ENCODE measurements at places on chromosomes 4 and X. TPM values are rescaled to one million over a fixed set of nuclear protein-coding genes. Genes with fewer than 3 reads are reported as not detected.

GRCh38 chrX:30910124-30910860 lies 21.2 kb upstream of the TAB3 start:
- H3K4me3 ChIP-seq = no peak overlapping the region
- no peaks in the 10 kb centered on the region for H3K36me3 ChIP-seq
- peak; percentile 65 for DNase-seq
- H3K27ac ChIP-seq = peak overlapping the region; percentile 65

PDCL2 gene
- total RNA-seq = 1.2 TPM

- H3K27ac ChIP-seq = no peak overlapping the region
- no peaks in the 10 kb centered on the region for H3K4me1 ChIP-seq
- H3K36me3 ChIP-seq = no peaks in the 10 kb centered on the region
- H3K27me3 ChIP-seq = no peaks in the 10 kb centered on the region
- peak; percentile 50 for DNase-seq
Measured at GRCh38 chrX:67780694-67781109, 236.9 kb downstream of the AR start.

DNA sequence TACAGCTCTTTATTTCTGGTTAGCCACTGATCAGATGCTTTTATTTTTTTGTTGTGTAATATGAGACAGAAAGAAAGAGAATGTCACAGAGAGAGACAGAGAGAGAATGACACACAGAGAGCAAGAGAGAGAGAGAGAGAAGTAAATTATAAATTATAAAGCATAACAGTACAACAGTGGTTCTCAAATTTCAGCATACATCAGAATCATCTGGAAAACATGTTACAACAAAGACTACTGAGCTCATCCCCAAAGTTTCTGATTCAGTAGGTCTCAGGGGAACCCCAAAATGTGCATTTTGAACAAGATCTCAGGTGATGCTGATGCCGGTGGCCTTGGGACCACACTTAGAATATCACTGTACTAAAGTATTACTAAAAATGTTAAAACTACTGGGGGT lies 245.8 kb upstream of the DIAPH2 start:
- H3K4me3 ChIP-seq = no peak overlapping the region
- no peaks in the 10 kb centered on the region for H3K27me3 ChIP-seq
- H3K27ac ChIP-seq = no peak overlapping the region
- no peaks in the 10 kb centered on the region for H3K4me1 ChIP-seq

DNA sequence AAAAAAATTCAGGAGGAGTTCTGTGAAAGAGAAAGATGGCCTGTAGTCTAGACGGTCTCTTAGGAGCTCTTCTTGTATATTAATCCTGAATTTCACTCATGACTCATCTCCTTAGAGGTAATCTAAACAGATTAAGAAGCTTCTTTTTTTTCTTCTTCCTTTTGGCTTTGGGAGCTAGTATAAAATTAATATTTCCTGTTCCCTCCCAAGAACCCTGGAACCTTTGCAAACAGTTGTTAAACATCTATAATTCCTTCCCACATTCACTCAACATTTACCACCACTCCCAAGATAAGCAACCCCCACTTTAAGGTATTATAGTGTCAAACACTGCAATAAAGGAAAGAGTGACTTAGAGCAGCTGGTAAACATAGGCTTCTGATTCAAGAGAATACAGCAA lies 146.4 kb upstream of the EDNRA start:
- no peak overlapping the region for H3K27ac ChIP-seq
- no peaks in the 10 kb centered on the region for H3K36me3 ChIP-seq
- no peaks in the 10 kb centered on the region for H3K4me1 ChIP-seq

DNA sequence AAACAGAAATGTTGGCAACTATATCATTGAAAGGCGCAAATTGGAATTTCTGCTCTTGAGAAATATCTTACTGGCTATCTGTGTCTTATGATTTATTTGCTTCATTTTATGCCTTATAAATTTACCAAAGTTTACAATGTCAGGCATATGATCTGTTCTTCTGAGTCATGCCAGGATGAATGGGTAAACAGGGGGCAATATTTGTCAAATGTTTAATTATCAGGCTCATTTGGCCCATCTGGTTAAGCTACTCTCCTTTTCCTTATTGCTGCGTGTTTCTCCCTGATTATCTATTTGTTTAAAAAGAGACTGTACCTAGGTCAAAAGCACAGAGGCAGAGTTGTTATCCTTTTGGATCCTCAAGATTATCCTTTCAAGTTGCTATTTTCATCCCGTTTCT lies 903.8 kb upstream of the PCDH10 start:
- no peaks in the 10 kb centered on the region for H3K27me3 ChIP-seq
- no peak for DNase-seq
- H3K4me1 ChIP-seq = no peaks in the 10 kb centered on the region
- no peak overlapping the region for H3K4me3 ChIP-seq
- no peak overlapping the region for H3K27ac ChIP-seq

- DNase-seq = no peak
- no peak overlapping the region for H3K4me3 ChIP-seq
- no peaks in the 10 kb centered on the region for H3K4me1 ChIP-seq
- no peak overlapping the region for H3K27ac ChIP-seq
- H3K27me3 ChIP-seq = peaks cover under 1% of the 10 kb centered on the region
- no peaks in the 10 kb centered on the region for H3K36me3 ChIP-seq
Measured at GRCh38 chrX:120740072-120740471, 110.2 kb upstream of the C1GALT1C1 start.

GPRASP2 gene
- total RNA-seq = 2.2 TPM

DNA sequence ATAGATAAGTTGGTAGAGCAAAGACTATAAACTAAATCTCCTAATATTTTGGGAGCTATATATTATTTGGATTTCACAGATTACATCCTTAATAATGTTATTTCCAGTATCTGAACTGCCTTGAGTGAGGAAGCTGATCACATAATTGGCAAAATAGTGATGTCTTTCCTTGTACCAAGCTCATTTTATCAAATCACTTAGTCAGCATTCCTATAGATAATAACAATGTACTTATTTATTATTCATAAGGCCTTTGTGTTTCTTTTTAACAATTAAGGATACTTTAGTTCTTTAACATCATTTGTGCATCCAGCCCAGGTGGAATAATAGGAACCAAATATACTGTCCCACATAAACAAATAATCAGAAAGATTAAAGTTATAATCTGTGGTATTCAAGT lies 1093.6 kb downstream of the PCDH18 start:
- no peak overlapping the region for H3K27ac ChIP-seq
- H3K4me3 ChIP-seq = no peak overlapping the region
- DNase-seq = no peak
- H3K36me3 ChIP-seq = no peaks in the 10 kb centered on the region

GRCh38 chr4:24956091-24956490 lies 43.2 kb upstream of the CCDC149 start:
- no peaks in the 10 kb centered on the region for H3K36me3 ChIP-seq
- no peak overlapping the region for H3K27ac ChIP-seq
- no peak for DNase-seq
- H3K4me3 ChIP-seq = no peak overlapping the region
- no peaks in the 10 kb centered on the region for H3K27me3 ChIP-seq

ARMCX4 gene
- total RNA-seq = 0.04 TPM

DNA sequence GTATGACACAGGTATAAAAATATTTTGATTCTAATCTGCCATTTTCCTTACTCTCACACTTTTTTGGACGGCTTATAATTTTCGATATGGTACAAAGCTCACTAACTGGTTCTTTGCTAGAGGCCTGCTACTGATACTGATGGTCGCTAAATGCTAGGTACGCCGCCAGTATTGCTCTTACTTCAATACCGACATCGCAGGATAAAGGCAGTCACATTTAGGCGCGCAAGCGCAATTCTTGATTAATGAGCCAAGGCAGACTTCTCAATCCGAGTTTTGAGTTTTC lies 557 bp upstream of the USP38 start:
- no peaks in the 10 kb centered on the region for H3K4me1 ChIP-seq
- DNase-seq = peak; percentile 14

TLR10 gene
- total RNA-seq = not detected

DNA sequence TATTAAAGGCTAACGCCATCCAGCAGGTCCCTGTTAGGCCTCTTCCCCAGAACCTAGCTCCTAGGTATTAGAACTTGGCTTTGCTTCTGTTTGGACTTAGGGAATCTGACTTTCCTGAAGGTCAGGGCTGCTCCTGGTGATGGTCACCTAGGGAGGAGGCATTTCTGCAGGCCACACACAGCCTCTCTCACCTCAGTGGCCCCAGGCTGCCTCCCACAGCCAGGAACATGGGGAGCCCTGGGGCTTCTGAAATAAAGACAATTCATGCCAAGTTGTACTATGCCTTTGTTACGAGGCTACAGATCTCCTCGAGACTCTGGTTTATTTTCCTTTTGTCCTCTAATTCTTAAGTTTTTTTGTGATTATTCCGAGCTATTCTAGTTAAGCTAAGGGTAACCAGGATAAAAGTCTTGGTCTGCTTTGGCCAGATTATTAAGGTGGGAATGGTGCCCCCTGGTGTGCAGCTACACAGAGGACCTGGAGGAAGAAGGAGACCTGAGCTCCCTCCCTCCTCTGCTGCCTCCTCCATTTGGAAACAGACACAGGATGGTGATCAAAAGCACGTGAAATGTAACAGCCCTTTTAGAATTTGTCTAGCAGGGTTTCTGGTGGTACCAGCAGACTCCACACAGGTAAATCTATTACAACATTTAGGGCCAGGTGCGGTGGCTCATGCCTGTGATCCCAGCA lies 131.0 kb downstream of the DCLK2 start:
- DNase-seq = peak; percentile 55
- H3K27ac ChIP-seq = no peak overlapping the region
- peaks cover 6% of the 10 kb centered on the region for H3K27me3 ChIP-seq
- H3K4me3 ChIP-seq = no peak overlapping the region
- no peaks in the 10 kb centered on the region for H3K36me3 ChIP-seq

DNA sequence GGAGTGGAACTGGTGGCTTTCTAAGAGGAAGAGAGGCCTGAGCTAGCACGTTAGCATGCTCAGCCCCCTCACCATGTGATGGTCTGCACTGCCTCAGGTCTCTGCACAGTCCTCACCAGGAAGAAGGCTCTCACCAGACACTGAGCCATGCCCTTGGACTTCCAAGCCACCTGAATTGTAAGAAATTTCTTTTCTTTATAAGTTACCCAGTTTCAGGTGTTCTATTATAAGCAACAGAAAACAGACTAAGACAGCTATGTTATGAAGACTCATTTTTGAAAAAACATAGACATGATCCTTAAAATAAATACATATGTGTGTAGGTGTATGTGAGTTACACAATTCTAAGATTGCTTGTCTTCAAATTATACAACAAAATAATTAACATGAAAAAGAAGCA lies 74.7 kb downstream of the CEP44 start:
- H3K27ac ChIP-seq = no peak overlapping the region
- DNase-seq = no peak
- no peaks in the 10 kb centered on the region for H3K27me3 ChIP-seq
- H3K4me3 ChIP-seq = no peak overlapping the region
- no peaks in the 10 kb centered on the region for H3K4me1 ChIP-seq

CSAG3 gene
- 12.7 TPM for total RNA-seq

- no peak overlapping the region for H3K4me3 ChIP-seq
- no peak overlapping the region for H3K27ac ChIP-seq
- no peaks in the 10 kb centered on the region for H3K36me3 ChIP-seq
- peaks cover 9% of the 10 kb centered on the region for H3K4me1 ChIP-seq
Measured at GRCh38 chr4:110624904-110625494, 2.1 kb upstream of the PITX2 start.

- peaks cover 12% of the 10 kb centered on the region for H3K27me3 ChIP-seq
- H3K36me3 ChIP-seq = no peaks in the 10 kb centered on the region
- no peak overlapping the region for H3K4me3 ChIP-seq
- DNase-seq = no peak
Measured at GRCh38 chr4:40656201-40656863, 26.7 kb upstream of the RBM47 start.

TRAM1L1 gene
- not detected for total RNA-seq

DNA sequence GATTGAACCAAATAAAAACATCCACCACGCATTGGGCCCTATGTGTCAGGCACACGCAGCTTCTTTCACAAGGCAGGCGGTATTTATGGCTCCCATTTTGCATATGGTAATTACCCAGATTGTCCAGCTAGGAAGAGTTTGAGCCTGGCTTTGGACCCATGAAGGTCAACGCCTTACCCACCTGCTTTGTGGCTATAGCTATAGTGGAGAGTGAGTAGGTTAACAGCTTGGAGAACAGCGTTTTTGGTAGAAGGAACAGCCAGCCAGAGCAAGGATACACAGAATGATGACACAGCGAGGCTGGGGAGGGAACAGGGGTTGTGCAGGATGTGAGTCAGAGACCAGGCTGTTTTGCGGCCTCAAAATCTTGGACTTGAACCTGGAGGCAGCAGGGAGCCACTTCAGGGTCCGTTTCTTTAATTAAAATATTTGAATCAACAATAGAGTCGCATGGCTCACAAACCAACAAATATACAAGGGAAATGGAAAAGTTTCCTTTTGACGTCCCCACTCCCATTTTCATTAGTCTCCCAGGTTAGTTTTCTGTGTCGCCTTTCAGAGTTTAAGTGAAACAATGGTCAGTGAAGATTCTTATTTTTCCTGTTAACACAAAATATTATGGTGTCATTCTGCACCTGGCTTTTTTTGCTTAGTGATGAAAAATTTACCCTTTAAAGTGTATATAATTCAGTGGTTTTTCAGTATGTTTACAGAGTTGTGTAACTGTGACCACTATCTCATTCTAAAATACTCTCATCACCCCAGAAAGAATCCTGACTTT lies 118.2 kb upstream of the STX18 start:
- peak overlapping the region; percentile 75 for H3K27ac ChIP-seq
- no peaks in the 10 kb centered on the region for H3K27me3 ChIP-seq
- H3K4me3 ChIP-seq = no peak overlapping the region
- H3K36me3 ChIP-seq = no peaks in the 10 kb centered on the region
- H3K4me1 ChIP-seq = peaks cover 12% of the 10 kb centered on the region

ANKRD37 gene
- 8.3 TPM for total RNA-seq

SPANXD gene
- not detected for total RNA-seq

DNA sequence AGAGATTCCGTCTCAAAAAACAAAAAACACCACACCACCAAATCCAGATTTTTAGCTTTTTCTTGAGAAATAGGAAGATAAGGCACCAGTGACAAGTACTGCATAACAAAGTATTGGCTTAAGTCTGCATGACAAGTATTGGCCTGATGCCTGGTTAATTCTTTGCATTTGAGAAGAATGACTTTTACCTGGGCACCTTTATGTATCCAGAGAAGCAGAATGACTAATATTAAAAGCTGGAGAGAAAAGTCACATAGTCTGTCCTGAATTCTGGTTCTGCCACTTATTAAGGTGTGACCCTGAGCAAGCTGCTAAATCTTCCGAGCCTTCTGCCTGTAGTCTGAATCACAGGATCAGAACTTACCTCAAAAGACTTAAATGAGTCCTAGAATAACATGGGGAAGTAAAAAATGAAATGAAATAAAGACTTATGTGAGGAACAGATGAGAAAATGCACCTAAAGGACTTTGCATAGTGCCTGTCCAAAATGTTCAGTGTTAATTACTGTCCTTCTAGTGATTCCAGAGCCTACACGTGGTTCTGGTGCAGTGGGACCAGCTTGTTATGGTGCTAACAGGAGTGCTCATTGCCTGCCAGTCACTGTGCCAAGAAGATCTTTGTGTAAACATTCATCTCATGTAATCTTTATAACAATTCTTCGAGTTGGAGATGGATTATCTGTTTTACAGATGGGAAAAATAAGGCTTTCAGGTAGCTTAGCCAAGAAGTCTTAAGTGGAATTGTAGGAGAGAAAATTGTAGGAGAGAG lies 31.6 kb downstream of the UGDH start:
- no peak overlapping the region for H3K4me3 ChIP-seq
- no peaks in the 10 kb centered on the region for H3K4me1 ChIP-seq
- no peak for DNase-seq
- no peaks in the 10 kb centered on the region for H3K27me3 ChIP-seq
- H3K27ac ChIP-seq = no peak overlapping the region

GRCh38 chr4:53531585-53532224 lies 59.6 kb downstream of the LNX1 start:
- H3K4me3 ChIP-seq = no peak overlapping the region
- no peak overlapping the region for H3K27ac ChIP-seq
- no peak for DNase-seq
- peaks cover 29% of the 10 kb centered on the region for H3K27me3 ChIP-seq
- no peaks in the 10 kb centered on the region for H3K4me1 ChIP-seq
- no peaks in the 10 kb centered on the region for H3K36me3 ChIP-seq

COL4A5 gene
- 1.9 TPM for total RNA-seq

Measured in K562 (cell line).